ENCODE measurements at places on chromosomes 5 and 9.
A peak's percentile ranks its signal among the peaks of the same experiment; 100 is the strongest.

DNA sequence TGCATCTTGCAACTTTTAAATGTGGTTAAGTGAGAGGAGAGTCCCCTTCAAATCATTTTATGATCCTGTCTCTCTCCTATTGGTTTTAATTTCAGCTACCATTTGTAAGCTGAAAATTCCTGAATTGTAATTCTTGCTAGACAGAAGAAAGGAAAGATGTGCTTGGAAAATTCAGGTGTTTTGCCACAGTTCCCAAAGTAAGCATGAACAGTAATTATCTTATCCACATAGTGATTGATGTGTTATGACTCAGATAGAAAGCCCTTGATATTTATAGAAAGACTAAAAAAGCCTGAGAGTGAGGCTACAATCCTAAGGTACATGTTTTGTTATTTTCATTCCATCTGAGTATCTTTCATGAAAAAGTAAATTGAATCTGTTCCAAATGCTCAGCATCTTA, 492.5 kb downstream of the MAT2B start:
- no peak for DNase-seq

DNA sequence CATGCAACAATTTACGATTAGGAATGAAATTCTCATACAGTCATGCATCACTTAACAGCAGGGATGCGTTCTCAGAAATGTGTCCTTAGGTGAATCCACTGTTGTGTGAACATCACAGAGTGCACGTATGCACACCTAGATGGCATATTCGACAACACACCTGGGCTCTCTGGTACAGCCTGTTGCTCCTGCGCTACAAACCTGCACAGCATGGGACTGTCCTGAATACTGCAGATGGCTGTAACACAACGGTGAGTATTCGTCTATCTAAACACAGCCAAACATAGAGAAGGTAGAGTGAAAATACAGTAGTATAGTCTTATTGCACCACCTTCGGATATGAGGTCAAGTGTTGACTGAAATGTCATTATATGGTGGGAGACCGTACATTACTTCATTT, 44.0 kb upstream of the LCP2 start:
- DNase-seq: no peak

DNA sequence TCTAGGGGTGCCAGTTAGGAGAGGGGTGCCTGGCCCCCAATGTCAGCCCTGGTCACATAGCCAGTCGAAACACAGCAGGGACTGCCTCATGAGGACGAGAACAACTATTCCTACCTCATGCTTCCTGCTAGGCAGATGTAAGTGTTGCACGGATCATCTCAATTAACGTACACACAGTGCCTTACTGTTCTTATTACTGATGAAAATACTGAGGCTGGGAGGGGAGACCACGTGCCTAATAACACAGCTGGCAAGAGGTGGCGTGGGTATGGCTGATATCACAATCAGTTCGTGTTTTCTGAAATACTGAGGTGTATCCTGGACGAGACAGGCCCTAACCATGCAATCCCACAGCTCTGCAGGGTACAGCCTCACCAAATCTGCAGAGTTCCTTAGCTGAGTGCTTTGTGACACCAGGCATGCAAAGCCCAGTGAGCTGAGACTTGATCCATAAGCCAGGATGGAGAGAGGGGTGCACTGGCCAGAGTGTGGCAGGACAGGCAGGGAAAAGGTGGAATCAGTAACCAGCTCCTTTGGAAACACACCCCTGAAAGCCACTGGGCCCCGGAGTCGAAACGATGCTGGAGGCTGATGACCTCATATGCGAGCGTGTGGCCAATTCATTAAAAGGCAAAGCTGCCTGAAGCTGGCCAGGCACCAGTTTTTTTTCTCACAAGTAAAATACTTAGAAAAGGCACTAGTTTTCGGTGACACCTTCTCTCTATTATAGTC, 63.9 kb downstream of the PRRT1B start:
- no peak for DNase-seq

DNA sequence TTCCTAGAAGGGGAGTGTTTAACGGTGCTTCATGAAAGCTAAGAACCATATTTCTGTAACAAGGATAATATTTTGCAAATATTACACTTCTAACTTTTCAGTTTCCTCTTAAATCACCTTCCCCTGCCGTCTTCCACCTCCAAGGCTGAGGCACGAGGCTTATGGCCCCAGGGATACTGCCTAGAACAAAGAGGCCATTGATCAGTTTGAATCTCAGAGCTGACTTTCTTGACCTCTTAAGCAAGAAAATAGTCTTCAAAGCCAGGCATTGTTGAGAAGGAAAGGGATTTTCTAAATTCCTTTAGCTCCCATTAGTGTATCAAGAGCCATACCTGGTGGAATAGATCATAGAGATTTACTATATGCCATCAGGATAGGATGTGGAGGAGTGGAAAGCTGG, 566.2 kb downstream of the BNC2 start:
- DNase-seq: no peak

GRCh38 chr9:77018058-77018968, 1.1 kb upstream of the FOXB2 start:
- DNase-seq: no peak

GRCh38 chr5:177335701-177336065, 15.8 kb downstream of the LMAN2 start:
- DNase-seq: no peak

GRCh38 chr9:27090231-27090630, 18.8 kb upstream of the TEK start:
- no peak for DNase-seq

DNA sequence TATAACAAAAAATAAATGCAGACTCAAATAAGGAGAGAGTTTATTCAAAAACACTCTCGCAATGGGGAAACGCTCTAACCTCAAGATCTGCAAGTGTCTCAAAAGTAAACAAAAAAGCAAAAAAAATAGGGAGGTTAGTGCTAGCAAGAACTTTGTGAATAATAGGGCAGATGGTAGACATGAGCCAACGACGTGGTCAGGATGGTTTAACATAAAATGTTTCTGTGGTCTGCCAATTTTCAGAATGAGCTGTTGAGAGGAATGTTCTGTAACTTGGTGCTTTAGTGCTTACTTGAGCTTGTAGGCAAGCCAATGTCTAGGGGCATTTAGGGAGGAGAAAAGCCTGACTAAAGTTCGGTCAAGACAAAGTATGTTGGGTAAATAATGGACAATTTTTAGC, 1813.9 kb upstream of the CDH6 start:
- no peak for DNase-seq

GRCh38 chr5:72368271-72368670, 48.1 kb downstream of the PTCD2 start:
- no peak for DNase-seq

- no peak for DNase-seq
Observed at GRCh38 chr5:177427211-177427822, 841 bp downstream of the GRK6 start.

DNA sequence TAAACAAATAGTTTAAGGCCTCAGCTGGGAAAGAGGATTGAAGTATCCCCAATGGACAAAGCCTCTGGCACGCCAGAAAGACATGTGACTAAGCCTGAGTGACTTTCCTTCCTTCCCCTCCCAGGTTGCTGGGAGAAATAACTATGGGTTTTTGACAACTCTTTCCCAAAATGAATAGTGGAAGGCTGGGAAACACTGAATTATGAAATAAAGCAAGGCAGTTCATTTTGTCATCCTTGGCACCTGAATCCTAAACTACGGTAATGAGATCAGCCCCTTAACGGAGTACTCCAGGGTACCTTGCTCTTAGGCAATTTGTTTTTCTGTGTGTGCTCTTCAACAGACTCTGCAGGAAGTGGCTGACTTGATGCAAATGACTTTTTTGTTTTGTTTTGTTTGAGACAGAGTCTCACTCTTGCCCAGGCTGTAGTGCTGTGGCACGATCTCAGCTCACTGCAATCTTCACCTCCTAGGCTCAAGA, 75.2 kb downstream of the LMNB1 start:
- DNase-seq: no peak

- DNase-seq: no peak
Observed at GRCh38 chr5:126810596-126811380, 33.9 kb downstream of the LMNB1 start.

DNA sequence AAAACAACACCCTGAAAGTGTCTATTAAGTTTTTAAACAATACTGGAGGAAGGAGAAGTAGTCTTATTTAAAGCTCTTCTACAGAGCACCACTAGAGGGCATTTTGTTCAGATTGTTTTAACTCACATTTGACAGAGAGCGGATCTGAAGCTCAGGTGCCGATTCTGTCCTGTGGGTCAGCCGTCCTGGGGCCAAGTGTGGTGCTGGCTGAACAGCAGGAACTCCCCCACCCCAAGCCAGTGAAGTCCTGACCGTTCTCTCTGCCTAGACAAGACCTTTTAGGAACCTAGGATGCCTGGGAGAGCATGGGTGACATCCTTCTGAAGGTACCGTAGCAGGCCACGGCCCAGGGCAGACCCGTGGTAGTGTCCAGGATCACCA, 3.9 kb downstream of the EXOC3 start:
- DNase-seq: peak; percentile 32

GRCh38 chr5:137215261-137215660, 283.9 kb downstream of the SPOCK1 start:
- DNase-seq: no peak

GRCh38 chr5:5363045-5363444, 59.4 kb upstream of the ICE1 start:
- DNase-seq: no peak

- no peak for DNase-seq
Observed at GRCh38 chr5:110203661-110204060, 513.9 kb downstream of the MAN2A1 start.

DNA sequence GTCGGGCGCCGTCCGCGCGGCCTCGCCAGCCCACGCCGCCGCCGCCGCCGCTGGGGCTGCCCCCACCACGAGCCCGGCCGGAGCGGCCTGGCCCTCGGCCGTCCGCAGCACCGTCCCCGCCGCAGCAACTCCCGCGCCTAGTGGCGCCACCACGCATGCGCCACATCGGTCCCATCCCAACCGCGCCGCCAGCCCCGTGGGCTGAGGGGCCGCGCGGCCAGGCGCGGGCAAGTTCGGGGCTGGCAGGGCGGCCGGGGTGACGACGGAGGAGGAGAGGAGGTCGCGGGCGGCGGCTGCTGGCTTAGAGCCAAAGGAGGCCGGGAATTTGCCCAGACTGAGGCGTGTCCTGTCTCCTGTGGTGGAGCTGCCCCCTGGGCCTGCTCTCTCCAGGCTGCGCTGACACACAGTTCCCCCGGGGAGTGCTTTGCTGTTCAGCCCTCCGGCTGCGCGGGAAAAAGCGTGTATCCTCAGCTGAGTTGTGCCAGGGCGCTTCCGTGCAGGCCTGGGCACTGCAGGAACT, at the start of gene TUSC1:
Gene TUSC1 (minus strand): TSS at position 298 of the 520 bp plus-strand sequence. CDS start 132 bp downstream, at position 166.
- DNase-seq: peak; percentile 91

DNA sequence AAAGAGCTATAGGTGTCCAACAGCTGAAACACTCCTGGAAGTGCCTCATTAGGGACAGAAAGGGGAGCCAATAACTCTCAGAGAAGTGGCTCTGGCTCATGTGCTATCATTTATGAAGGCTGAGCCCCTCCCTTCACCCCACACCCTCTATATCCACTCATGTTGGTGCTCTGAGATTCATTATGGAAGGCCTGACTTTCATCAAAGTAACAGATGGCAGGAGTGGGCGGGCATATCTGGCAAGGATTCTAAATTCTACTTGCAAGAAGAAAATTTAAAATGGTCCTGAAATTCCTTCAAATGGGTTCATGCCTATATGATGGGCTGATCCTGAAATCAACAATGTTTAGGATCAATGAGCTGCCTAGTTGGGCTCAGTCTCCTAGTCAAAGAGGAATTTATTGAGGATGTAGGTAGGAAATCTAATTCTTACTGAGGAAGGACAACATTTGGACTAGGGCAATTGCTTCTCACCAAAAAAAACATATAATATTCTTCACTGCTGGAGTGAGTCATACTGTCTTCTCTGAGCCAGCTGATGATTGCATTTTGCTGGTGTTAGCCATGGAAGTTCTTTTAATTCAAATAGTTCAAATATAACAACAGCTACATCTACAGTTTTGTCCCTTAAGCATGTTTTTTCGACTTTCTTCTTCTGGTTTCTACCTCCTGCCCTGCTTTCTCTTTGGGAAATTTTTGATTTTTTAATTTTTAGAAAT, 23.5 kb downstream of the NMRK1 start:
- DNase-seq: no peak

DNA sequence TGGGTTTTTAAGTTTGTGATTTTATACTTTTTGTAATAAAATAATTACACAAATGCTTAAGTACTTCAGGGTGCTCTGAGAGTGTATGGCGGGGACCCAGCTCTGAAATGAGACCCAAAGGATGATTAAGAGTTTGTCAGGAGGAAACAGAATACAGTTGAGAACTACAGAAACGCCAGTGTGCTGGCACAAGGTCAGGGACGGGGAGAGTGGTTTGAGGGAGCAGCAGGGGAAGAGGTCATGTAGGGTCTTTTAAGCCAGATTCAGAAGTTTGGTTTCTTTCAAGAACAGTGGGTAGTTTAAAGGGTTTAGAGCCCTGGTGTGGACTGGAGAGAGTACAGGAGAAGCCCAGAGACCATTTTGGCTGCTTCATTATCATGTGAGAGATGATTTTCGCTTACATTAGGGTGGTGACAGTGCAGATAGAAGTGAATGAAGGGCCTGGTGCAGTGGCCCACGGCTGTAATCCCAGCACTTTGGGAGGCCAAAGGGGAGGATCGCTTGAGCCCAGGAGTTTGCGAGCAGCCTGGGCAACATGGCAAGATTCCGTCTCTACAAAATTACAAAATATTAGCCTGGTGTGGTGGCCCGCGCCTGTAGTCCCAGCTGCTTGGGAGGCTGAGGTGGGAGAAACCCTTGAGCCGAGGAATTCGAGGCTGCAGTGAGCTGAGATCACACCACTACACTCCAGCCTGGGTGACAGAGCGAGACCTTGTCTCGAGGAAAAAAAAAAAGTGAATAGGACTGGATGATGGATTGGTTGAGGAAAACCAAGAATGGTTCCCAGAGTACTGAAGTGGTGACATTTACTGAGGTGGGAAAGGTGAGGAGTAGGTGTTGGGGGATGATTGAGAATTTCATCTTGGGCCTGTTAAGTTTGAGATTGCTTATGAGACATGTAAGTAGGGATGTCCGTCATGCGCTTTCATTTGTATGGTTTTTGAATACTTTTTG, 1.4 kb upstream of the ETF1 start:
- no peak for DNase-seq

DNA sequence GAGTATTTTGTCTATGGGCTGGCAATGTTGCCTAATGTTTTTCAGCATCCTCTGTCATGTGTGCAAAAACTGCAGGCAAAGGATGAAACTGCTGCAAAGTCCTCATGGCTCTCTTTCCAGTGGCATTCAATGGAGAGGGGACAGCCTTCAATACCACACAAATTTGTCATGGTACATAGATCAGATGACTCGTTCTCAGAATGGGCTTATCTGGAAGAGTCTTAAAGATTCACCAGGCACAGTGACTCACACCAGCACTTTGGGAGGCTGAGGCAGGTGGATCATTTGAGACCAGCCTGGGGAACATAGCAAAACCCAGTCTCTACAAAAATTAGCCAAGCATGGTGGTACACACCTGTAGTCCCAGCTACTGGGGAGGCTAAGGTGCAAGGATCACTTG, 5.3 kb downstream of the CDKN2AIPNL start:
- DNase-seq: peak; percentile 12

DNA sequence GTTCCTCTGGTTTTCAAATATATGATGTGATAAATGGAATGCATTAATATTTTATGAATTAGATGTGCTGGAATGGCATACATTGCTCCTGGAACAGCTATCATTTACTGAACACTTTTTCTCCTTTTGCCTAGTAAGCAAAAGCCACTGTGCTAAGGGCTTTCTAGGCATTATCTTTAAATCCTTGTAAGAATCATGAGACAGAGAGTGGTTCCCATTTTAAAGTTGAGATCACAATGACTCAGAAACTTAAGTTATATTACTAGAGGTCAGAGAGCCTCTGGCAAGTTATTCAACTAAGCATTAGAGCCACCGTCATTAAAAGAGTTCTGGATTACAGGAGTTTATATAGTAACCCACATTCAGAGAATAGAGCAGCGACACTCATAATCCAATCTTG, 26.7 kb upstream of the FSD1L start:
- no peak for DNase-seq

- no peak for DNase-seq
Observed at GRCh38 chr5:96049398-96050272, 88.0 kb upstream of the ELL2 start.

All from left lobe of liver (tissue), 2 donors.